Pancreas (tissue), 10 donors: ENCODE measurements at places on chromosomes 4 and X. TPM values are rescaled to one million over a fixed set of nuclear protein-coding genes. Genes with fewer than 3 reads are reported as not detected.

Gene SPIN2A
- polyA plus RNA-seq, result 0.68 TPM

Gene BDH2
- 46.8 TPM for polyA plus RNA-seq

Gene HOPX
- polyA plus RNA-seq, result 6.0 TPM

Gene SUPT20HL1
- polyA plus RNA-seq, result not detected

Gene CT47C1
- polyA plus RNA-seq, result not detected

Gene ATP1B4
- polyA plus RNA-seq, result not detected

Gene PAGE5
- not detected for polyA plus RNA-seq

Gene CLCN4
- 0.57 TPM for polyA plus RNA-seq

Gene BLTP1
- polyA plus RNA-seq, result 23.0 TPM

Gene CNKSR2
- polyA plus RNA-seq, result 1.6 TPM

Gene SASH3
- polyA plus RNA-seq, result 1.4 TPM

Gene NPY5R
- polyA plus RNA-seq, result 0.73 TPM

Gene PABPC1L2B
- not detected for polyA plus RNA-seq

Gene CNGA1
- polyA plus RNA-seq, result 0.99 TPM

Gene ANK2
- 1.0 TPM for polyA plus RNA-seq

Gene ZDHHC15
- polyA plus RNA-seq, result 0.96 TPM

Gene BBS12
- polyA plus RNA-seq, result 0.68 TPM

Gene TGIF2LX
- polyA plus RNA-seq, result not detected

Gene FGD1
- polyA plus RNA-seq, result 3.0 TPM

Gene ABRAXAS1
- polyA plus RNA-seq, result 2.3 TPM

Gene DSPP
- polyA plus RNA-seq, result not detected

Gene EDNRA
- 0.73 TPM for polyA plus RNA-seq

Gene SSX4
- not detected for polyA plus RNA-seq

Gene GABRA4
- not detected for polyA plus RNA-seq

Gene VCX2
- not detected for polyA plus RNA-seq

Gene GPR173
- polyA plus RNA-seq, result 0.68 TPM

Gene TRPC5OS
- 0.05 TPM for polyA plus RNA-seq

Gene NLRP2B
- polyA plus RNA-seq, result 0.02 TPM

Gene KANTR
- 10.8 TPM for polyA plus RNA-seq

Gene SRPX
- 12.8 TPM for polyA plus RNA-seq

Gene MAGEH1
- 11.2 TPM for polyA plus RNA-seq

Gene GAGE12F
- polyA plus RNA-seq, result not detected

Gene RHOXF1
- 0.61 TPM for polyA plus RNA-seq

Gene PDLIM3
- polyA plus RNA-seq, result 30.6 TPM

Gene SLC25A4
- polyA plus RNA-seq, result 26.5 TPM

Gene SPP1
- 297 TPM for polyA plus RNA-seq

Gene CT45A10
- not detected for polyA plus RNA-seq

Gene HELT
- polyA plus RNA-seq, result not detected

Gene SPANXA1
- polyA plus RNA-seq, result not detected

Gene ITIH6
- not detected for polyA plus RNA-seq

Gene KIAA1210
- polyA plus RNA-seq, result not detected

Gene RPS6KA6
- polyA plus RNA-seq, result 0.46 TPM

Gene GNRHR
- not detected for polyA plus RNA-seq
